ENCODE measurements at places on chromosomes 5 and 9. TPM values are rescaled to one million over a fixed set of nuclear protein-coding genes. Genes with fewer than 3 reads are reported as not detected.

RFESD gene
- 4.7 TPM for total RNA-seq

PCDHA13 gene
- total RNA-seq, result 0.08 TPM

ENC1 gene
- 21.0 TPM for total RNA-seq

FBN2 gene
- 45.1 TPM for total RNA-seq

LEAP2 gene
- total RNA-seq, result 0.18 TPM

SPINK7 gene
- not detected for total RNA-seq

C5orf22 gene
- total RNA-seq, result 18.7 TPM

PPP3R2 gene
- total RNA-seq, result not detected

SPATA31E1 gene
- total RNA-seq, result not detected

NR5A1 gene
- not detected for total RNA-seq

NDUFS4 gene
- total RNA-seq, result 200 TPM

MIGA2 gene
- 35.5 TPM for total RNA-seq

ADAMTS16 gene
- total RNA-seq, result not detected

CBY3 gene
- total RNA-seq, result not detected

IL3 gene
- total RNA-seq, result not detected

ADGRV1 gene
- 0.18 TPM for total RNA-seq

LCN10 gene
- not detected for total RNA-seq

SLC6A19 gene
- not detected for total RNA-seq

INSL6 gene
- not detected for total RNA-seq

ETF1 gene
- 112 TPM for total RNA-seq

GLE1 gene
- total RNA-seq, result 15.9 TPM

ARSI gene
- 2.1 TPM for total RNA-seq

SLC6A7 gene
- total RNA-seq, result not detected

HDAC3 gene
- 48.4 TPM for total RNA-seq

CTXN3 gene
- not detected for total RNA-seq

CDH6 gene
- total RNA-seq, result 7.4 TPM

AGGF1 gene
- total RNA-seq, result 22.5 TPM

TTC33 gene
- 15.9 TPM for total RNA-seq

GRXCR2 gene
- not detected for total RNA-seq

QRFP gene
- total RNA-seq, result not detected

PLCXD3 gene
- total RNA-seq, result 13.0 TPM

FAM151B gene
- total RNA-seq, result 6.8 TPM

PTPN3 gene
- 2.0 TPM for total RNA-seq

JAKMIP2 gene
- 1.4 TPM for total RNA-seq

TSSK1B gene
- 1.4 TPM for total RNA-seq

N4BP3 gene
- total RNA-seq, result 0.18 TPM

NTRK2 gene
- total RNA-seq, result 3.3 TPM

TMED7 gene
- 181 TPM for total RNA-seq

KCNV2 gene
- not detected for total RNA-seq

LIX1 gene
- total RNA-seq, result not detected

PCDHB14 gene
- 0.45 TPM for total RNA-seq

TRPM6 gene
- under 0.01 TPM for total RNA-seq

SYK gene
- not detected for total RNA-seq

SPATA31A3 gene
- not detected for total RNA-seq

F2RL1 gene
- 3.1 TPM for total RNA-seq

KIF24 gene
- 0.74 TPM for total RNA-seq

PTGDS gene
- 27.6 TPM for total RNA-seq

Measured in fibroblast of the aortic adventitia (primary cell).